ENCODE measurements at places on chromosomes 13 and 19.

GRCh38 chr19:31528261-31528660, 179.0 kb upstream of the TSHZ3 start:
- DNase-seq, result no peak

GRCh38 chr13:98834254-98834960, 81.9 kb upstream of the SLC15A1 start:
- DNase-seq, result no peak

GRCh38 chr13:90016688-90017087, 1330.8 kb upstream of the MIR17HG start:
- no peak for DNase-seq

- DNase-seq, result no peak
Measured at GRCh38 chr13:110166598-110166997, 140.4 kb downstream of the COL4A1 start.

DNA sequence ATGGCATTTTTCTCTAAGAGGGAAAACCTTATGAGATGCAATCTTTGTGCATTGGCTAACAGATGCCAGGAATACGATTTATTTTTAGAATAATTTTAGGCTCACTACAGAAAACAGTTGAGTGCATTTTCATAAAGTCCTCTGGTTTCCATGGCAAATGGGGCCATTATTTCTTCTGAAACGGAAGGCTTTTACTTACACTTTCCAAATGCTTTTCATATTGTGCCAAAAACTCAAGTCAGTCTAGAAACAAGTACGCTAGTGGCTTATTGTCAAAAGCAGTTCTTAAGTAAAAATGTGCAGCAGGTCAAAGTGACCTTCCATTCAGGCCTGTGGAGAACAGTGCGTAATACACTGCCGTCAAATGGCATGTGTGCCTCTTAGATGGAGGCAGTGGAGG, 628.7 kb downstream of the EFNB2 start:
- no peak for DNase-seq

DNA sequence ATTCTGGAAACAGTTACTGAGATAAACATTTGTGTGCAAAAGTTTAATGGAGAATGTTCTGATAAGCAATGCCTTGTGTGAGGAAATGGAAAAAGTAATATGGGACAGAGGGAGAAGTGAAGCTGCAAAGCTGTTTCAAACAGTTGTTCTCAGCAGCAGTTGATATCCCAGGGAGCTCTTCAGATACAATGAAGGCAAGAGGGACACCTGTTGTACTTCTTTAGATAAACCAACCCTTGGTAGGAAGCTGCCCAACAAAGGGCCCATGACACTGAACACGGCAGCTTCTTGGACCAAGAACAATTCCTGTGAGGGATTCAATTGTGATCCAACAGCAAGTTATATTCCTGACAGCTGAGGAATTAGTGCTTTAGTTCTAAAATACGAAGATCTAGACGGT, 894.3 kb upstream of the PCDH20 start:
- DNase-seq, result no peak

GRCh38 chr13:110444226-110444653, 117.3 kb downstream of the RAB20 start:
- no peak for DNase-seq

GRCh38 chr13:76314495-76314894, 571.7 kb downstream of the KCTD12 start:
- no peak for DNase-seq

DNA sequence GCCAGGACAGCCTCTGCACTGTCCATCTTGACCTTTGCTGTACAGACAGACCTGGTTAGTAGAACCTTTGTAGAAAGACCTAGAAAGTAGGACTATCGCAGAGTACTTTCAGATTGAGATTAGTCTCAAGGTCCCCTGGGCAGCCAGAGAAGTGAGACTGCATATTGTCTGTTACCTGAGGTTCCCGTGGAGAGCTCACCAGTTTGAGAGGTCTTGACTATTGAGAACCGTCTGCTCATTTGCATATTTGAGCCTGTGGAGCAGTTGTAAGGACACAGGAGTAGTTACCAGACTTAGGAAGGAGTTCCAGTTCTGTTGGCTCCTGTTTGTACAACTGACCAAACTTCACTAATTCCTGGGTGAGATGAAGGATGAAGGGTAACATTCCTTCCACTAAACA, 66.2 kb downstream of the SPATA13 start:
- DNase-seq, result no peak

DNA sequence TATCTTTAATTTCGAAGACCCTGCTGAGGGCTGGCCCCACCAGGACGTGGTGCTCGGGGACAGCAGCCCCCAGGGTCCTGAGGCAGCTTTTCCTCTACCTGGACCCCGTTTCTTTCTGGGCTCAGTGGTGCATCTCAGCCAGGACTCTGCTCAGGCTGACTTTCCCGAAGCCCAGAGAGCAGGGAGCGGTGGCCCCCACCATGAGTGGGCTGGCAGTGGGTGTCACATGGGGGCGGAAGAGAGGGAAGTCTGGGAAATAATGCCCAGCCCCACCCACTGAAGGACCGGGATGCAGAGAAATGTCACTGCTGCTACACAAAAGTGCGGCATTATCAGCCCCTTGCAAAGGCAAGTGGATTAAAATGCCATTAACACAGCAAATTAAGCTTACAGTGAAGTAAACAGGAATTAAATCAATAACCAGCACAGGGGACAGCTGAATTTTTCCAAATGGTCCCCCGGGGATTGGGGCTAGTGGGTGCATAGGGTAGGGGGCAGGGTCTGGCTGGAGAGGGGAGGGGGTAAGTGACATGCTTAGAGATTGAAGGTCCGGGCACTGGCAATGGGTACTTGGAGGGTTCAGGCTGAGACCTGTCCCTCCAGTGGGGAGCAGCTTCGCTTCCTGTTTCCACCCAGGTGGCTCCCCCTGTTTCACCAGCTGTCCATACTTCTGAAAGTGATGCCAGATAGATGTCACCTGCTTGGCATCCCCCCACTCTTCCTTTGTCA, 177.3 kb downstream of the URI1 start:
- no peak for DNase-seq

DNA sequence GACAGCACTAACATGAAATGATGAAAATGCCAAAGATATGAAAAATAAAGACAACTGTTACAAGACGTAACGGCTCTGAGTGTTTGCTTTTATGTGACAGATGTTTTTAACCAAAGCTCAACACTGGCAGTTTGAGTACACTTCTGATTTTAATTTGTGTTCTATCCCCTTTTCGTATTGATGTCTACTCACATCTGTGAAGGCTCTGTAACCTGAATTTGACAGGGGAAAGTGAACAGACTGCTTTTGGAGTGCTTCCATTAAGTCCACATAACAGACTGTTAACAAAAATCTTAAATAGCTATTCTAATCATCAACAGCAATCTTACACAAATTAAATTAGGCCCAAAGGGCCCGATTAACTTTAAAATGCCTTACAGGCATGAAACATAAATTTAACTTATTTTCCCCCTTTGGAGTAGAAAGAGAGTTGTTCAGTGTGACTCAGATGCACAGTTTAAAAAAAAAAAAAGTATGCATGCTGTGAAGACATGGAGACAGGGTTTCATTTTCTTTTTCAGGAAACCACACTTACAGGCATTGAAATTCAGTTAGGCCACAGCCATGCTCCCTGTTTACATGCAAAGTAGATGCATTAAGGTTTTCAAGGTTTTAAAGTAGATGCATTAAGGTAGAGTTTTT, 16.3 kb upstream of the RNASEH2B start:
- no peak for DNase-seq

DNA sequence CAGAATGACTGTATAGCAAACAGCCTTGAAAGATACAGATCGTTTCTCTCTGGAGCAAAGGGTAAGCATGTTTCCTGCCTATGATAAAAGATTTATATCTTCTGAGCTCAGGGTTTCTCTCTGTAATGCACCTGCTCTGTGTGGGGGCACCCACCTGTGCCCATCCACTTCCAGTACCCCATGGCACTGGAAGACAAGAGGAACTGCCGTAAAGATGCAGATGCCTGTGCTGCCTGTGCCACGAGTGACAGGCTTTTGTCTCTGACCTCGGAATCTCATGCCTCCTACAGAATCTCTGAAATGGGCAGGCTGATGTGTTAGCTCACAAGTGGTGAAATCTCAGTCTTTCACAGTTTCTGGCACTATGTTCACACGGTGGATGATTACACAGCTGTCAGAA, 50.3 kb upstream of the ATP11A start:
- no peak for DNase-seq

GRCh38 chr13:76106763-76107162, 470.6 kb downstream of the LMO7 start:
- no peak for DNase-seq

DNA sequence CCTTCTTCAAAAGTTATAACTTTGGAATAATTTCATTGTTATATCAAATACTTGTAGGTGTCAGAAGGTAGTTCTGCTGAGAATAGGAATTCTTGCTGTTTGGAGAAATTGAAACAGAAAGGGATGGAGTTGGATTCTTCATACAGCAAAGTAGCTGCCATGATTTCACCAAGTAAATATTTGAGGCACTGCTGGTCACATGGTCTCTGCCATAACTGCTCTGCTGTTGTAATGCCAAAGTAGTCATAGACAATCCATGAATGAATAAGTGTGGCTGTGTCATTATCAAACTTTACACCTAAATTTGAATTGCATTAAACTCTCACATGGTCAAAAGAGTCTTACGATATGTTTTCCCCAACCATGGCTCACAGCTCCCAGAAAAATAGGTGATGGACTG, 308.6 kb downstream of the GPC6 start:
- no peak for DNase-seq

- no peak for DNase-seq
Measured at GRCh38 chr13:34343413-34343940, 525.5 kb downstream of the RFC3 start.

GRCh38 chr19:57192993-57193392, 1.7 kb downstream of the ZNF264 start:
- no peak for DNase-seq

- DNase-seq, result no peak
Measured at GRCh38 chr13:79079351-79079839, 326.7 kb downstream of the RBM26 start.

GRCh38 chr19:22783651-22784410, at the start of gene ZNF99:
Gene ZNF99, minus strand, starts transcription at chr19:22784151. Its CDS starts 135 bp downstream, at chr19:22784016.
- no peak for DNase-seq

- no peak for DNase-seq
Measured at GRCh38 chr13:99403458-99403971, 96.3 kb upstream of the GPR183 start.

DNA sequence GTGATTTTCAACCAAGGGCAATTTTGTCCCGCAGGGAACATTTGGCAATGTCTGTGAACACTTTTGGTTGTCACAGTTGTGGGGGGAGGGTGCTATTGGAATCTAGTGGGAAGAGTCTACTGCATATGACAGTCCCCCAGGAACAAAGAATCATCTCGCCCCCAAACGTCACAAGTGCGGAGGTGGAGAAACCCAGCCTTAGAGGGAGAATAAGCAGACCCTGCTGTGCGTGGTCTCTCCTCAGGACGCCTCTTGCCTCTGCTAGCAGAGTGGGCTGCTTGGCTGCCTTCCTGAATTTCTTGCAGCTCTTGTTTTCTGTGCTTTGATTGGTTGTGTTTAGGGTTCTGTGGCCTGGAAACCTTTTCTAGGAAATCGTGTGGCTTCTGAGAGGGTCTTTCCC, 42.5 kb downstream of the NFIX start:
- DNase-seq, result no peak

Data from activated effector memory CD4-positive, alpha-beta T cell treated with Interleukin-2 at 50 U/mL for 16 hours (primary cell).